ENCODE measurements at places on chromosomes 1 and 21.

DNA sequence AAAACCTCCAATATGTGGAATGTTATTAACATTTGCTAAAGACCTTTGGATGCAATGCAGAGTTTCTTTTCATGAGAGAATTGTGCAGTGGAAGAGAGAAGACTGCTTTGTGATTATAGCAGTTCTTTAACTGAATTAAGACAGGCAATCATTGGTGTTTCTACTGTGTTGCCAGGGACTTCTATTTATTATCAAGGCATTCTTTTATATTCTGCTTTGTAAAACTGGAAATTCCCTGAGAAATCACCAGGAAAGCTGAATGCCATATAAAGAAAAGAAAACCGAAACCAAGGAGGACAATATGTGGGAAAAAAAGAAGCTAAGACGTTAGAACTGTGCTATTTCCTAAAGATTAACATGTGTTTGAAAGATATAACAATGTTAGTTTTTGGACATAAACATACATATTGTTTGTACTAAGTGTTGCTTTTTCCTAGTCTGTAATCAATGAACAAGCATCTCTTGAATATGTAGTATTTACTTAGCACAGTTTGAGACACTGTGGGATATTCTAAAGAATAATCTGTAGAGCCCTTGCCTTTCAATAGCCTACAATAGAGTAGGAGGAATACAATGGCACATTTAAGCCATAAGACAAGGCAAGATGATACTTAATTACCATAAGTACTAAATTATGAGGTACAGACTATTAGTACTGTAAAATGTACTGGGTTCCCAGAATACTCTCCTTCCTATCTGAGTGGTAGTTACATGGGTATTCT, 47.1 kb downstream of the EXTL2 start:
- DNase-seq, result no peak

DNA sequence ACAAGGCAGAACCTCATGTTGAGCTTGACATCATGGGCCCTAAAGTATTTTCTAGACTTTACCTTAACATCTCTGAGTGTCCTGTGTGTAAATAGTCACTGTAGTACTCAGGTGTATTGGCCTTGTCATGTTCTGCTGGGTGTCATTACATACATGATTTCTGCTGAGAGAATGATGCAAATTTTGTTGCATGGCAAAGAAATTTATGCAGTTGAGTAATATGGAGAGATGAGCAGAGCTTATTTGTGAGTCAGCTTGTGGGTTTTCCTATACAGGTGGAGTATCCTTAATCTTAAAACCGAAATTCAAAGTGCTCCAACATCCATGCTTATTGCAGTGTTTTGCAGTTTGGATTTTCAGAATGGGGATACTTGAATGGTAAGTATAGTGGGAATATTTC, 36.6 kb downstream of the RGL1 start:
- no peak for DNase-seq

- no peak for DNase-seq
Measured at GRCh38 chr1:199909137-199909536, 118.4 kb upstream of the NR5A2 start.

- DNase-seq, result no peak
Measured at GRCh38 chr1:100391675-100392074, 39.4 kb downstream of the CDC14A start.

DNA sequence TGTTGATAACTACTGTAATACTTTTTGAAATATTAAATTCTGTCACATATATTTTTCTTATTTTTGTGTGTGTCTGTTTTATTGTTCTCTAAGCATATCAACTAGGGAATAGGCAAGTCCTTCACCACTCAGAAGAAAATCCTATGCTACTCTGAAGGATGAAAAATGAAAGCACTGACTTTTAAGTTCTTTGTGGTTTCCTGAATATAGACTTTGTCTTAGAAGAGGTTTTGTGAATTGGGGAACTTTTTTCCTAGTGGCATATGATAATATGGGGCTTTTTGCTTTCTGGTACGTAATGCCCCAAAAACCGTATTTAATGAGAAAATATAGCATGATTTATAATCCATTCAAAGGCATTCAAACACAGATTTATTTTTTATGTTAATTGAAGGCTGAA, 136.0 kb downstream of the SNX7 start:
- DNase-seq, result no peak

- DNase-seq, result no peak
Measured at GRCh38 chr1:171983584-171983983, 142.3 kb downstream of the DNM3 start.

DNA sequence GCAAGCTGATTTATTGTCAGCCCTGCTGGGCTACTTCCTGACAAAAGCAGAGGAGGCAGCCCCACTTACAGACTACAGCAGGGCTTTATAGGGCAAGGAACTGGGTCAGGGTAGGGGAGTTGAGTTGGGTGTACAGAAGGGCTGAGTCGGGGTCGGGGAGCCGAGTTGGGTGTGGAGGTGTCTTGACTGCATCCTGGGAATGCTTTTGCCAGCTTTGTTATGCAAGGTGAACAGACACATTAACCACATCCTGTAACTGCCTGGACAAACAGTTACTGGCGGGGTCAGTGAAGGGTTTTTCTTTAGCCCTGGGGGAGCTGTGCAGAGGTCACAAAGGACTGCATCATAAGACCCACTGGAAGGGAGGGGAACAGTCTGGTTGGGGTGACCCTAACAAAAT, 39.1 kb upstream of the GBP5 start:
- DNase-seq, result peak; percentile 2

- no peak for DNase-seq
Measured at GRCh38 chr1:101086783-101087182, 61.2 kb upstream of the DPH5 start.

DNA sequence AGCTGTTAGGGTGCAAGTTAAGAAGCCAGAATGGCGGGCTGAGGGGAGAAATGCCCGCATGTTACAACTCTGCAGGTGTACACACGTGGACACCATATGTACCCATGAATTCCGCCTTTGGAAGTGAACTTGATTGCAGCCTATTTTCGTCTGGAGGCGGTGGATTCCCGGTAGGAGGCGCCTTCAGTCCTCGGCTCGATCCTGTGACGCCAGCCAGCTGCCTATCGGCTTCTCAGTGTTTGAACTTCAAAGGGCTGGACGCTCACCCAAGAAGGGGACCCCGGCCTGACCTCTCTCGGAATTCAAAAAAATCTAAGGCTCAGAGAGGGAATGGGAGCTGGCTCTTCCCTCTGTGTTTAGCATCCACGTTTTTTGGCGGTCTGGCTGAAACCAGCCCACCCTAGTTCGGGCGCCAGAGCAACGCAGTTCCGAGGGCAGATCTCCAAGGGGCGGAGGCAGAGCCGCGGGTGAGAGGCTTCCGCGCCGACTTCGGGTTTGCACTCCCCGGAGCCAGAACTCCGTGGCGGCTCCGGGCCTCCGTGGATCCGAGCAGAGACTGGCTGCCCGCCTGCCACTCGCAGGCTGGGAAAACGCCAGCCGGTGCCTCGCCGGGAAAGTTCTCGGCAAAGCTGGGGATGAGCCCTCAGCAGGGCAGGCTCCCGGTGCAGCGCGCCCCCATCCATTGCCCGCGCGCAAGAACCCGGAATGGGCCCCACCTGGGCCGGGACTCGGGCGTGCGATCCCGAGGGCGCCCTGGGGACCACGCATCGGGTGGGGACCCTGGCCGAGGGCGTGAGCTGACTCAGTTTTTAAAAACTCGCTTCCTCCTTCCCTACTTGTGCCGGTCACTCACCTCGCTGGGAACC, 996 bp upstream of the TMEM51 start:
- no peak for DNase-seq

GRCh38 chr1:14681182-14681581, 82.7 kb downstream of the KAZN start:
- no peak for DNase-seq

DNA sequence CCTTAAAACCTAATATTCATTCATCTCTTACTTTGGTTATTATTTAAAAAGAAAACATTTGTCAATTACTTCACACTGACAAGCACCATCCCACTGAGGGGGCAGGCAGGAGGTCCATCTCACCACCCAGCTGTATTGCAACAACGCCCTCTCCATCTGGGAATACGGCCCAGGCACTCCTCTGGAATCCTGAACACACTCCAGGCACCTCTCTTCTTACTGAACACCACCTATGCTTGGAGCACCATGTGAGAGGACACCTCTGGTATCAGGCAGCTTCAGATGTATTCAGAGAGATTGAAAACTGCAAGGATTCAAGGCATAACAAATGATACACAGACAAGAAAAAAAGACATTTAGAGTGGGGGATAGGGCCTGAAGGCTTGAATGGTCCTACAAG, 147.1 kb downstream of the CACNA1E start:
- DNase-seq, result no peak

DNA sequence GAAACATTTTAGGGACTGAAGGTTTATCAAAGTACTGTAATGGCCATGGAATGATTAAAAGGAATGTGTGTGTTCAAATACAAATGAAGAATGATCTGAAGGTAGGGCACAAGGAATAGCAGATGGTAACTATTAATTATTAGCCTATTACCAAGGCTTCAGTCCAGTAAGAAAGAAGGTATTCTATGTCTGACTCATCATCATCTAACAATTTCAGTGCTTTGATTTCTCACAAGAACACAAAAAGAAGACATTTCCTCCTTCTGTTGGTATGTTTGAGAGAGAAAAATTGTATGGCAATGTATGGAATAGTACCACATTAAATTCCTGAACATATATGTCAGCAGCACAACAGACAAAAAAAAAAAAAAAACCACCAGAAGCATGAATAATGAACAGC, 57.5 kb downstream of the TYW3 start:
- DNase-seq, result no peak

GRCh38 chr1:200355801-200356200, 54.0 kb downstream of the ZNF281 start:
- no peak for DNase-seq

DNA sequence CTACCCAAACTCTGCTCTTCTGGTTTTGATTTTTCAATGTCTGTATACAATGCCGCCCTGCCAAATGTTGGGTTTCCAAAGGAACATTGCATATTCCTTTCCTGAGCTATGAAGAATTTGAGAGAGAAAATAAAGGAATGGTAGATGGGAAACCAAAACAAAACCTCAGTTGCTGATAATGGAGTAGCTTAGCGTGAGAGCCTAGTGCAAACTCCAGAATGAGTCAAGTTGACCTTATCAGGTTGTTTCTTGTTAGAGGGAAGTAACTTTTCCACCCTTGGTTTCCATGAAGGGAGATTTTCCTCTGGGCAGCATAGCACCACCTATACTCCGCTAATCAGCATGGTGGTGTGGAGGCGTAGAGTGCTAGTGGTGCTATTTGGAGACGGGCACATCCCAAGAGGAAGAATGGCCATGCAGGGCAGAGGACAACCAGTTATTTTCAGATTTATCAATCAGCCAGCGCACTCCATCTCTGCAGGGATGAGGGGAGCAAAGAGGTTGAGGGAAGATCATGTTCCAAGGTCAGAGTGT, 51.6 kb downstream of the BACH1 start:
- DNase-seq, result no peak

DNA sequence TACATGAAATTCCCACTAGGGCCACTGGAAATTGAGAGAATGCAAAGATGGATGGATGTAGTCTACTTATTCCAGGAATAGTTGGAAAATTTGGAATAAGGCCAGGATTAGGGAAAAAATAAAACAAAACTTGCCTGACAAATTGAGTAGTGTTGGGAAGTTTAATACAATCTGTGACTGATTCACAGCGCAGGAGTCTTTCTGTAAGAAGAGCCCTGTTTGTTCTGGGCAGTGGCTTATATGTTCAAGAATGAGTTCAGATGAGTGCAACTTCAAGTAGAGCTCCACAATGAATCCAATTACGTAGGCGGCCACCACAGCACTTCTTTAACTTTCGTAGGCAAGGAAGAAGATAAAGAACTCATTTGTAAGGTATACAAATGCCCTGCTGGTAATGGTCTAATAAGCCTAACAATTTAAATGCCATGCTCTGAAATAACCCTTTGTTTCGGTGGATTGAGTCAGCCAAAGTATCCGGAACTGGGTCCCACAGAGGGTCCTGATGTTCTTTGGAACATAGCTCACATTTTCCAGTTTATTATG, 47.1 kb upstream of the KCNE1 start:
- no peak for DNase-seq

- no peak for DNase-seq
Measured at GRCh38 chr1:99246152-99246551, 18.1 kb upstream of the PLPPR4 start.

GRCh38 chr1:218374401-218375353, 29.5 kb downstream of the TGFB2 start:
- DNase-seq, result no peak

- DNase-seq, result no peak
Measured at GRCh38 chr21:44331650-44332307, 7.4 kb downstream of the CFAP410 start.

GRCh38 chr1:228917755-228918154, 182.5 kb downstream of the RHOU start:
- no peak for DNase-seq

- no peak for DNase-seq
Measured at GRCh38 chr1:14372526-14372925, 226.0 kb upstream of the KAZN start.

DNA sequence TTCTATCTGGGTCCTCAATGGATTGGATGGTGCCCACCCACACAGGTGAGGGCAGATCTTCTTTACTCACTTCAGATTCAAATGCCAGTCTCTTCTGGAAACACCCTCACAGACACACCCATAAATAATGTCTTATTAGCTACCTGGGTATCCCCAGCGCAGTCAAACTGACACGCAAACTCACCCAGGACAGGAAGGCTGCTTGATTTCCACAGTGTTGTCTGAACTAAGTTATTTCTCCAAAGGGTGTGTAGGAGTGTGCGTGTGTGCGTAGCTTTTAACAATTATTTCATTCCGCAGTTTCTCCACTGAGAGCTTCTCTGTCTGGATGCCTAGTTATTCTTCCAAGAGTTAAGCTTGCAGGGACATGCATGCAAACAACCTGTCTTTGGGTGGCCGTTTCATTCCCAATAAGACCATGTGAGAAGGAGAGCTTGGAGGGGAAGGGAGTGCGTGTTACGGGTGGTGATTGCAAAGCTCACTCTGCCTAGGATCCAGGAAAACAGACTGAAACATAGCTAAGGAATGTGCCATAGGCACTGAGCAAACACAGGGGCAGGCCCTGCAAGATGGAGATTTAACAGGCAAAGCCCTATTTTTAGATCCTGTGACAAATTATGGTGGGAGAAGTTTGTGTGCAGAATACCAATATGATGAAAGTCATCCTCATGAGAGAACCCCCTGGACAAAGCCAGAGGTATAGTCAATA, 269.7 kb downstream of the DYRK1A start:
- DNase-seq, result no peak

GRCh38 chr1:92486251-92487077, at the start of gene GFI1:
Gene GFI1, minus strand, starts transcription at chr1:92486925. Its CDS starts 3,438 bp downstream, at chr1:92483487.
- peak; percentile 67 for DNase-seq

DNA sequence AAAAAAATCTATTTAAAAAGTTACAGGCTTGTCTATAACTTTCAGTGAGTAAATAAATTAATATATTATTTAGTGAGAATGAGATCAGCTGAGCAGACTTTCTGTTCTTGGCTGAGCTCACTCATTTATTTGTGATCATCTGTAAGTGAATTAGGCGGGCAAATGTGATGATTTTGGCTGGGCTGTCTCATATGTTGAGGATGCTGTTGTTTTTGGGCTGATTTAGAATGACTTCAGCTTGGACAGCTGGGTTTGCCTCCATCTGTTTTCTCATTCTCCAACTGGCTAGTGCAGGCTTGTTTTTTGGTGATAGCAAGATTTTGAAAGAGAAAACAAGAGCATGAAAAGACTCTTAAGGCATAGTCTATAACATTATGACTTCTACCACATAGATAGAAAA, 475.8 kb upstream of the OLFM3 start:
- DNase-seq, result no peak

Measured in stimulated activated CD8-positive, alpha-beta memory T cell treated with anti-CD3 and anti-CD28 coated beads, Interleukin-12 subunit alpha, Interleukin-12 subunit beta, amount 100 ng/mL, for 4 hours (primary cell).